Renal cortical epithelial cell (primary cell): ENCODE measurements at places on chromosomes 11 and 22. TPM values are rescaled to one million over a fixed set of nuclear protein-coding genes. Genes with fewer than 3 reads are reported as not detected.

The MRGPRE gene
- total RNA-seq = not detected in 2 replicates

DNA sequence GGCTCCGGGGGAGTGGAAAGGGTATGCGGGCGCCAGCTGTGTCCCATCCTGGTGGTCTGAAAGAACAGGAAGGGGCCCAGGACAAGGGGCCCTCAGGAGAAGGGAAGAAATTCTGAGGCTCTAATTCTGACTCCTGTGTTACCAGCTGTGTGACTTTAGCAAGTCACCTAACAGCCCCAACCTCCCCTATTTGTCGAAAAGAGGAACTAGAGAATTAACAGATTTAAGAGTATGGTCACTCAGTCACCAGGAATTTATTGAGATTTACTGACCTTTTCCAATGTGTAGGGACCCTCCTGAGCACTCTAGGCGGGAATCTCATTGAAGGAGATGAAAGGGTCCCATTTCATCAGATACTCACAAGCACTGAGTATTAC lies 14.6 kb downstream of the RPS6KA4 start:
- no peak for DNase-seq

The RASSF10 gene
- total RNA-seq = 2.6 and 13.2 TPM in 2 replicates

The FOLR3 gene
- total RNA-seq = 1.9 and 7.6 TPM in 2 replicates

The CD248 gene
- total RNA-seq = under 0.01 TPM in 1 of 2 replicates, not detected in the other

GRCh38 chr11:37533830-37534229 lies 935.8 kb upstream of the RAG2 start:
- no peak for DNase-seq

- no peak for DNase-seq
These were observed 111.5 kb downstream of the SWAP70 start for GRCh38 chr11:9775398-9775779.

DNA sequence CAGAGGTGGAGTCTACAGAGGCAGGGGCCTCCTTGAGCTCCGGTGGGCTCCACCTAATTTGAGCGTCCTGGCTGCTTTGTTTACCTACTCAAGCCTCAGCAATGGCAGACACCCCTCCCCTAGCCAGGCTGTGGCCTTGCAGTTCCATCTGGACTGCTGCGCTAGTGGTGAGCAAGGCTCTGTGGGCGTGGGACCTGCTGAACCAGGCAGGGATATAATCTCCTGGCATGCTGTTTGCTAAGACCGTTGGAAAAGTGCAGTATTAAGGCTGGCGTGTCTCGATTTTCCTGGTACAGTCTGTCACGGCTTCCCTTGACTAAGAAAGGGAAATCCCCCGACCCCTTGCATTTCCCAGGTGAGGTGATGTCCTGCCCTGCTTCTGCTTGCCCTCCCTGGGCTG lies 77.7 kb downstream of the GDPD4 start:
- no peak for DNase-seq

The ATG2A gene
- 16.8 and 28.9 TPM in 2 replicates for total RNA-seq

DNA sequence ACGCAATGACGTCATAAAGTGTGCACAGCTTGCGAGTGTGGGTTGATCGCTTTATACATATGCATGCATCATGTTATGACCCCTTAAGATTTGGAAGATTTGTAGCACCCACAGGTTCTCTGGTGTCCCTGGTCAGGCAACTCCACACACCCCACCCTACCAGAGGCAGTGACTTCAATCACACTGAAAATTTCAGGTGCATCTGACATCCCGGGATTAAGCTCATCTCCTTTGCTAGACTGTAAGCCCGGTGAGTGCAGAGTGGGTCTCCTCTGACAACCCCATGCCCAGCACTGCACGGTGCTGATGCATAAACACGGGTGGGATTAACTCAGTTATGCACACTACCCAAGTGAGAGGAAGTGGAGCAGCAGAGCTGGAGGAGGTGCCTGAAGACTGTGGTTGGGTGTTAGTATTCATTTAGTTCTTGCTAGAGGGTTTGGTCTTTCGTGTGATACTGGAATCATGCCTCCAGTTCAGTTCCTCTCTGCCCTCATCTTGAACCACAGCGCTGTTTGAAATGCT lies 6.5 kb downstream of the ARSA start:
- DNase-seq = no peak
